ENCODE measurements at places on chromosomes 2 and 18. TPM values are rescaled to one million over a fixed set of nuclear protein-coding genes. Genes with fewer than 3 reads are reported as not detected.
A peak's percentile ranks its signal among the peaks of the same experiment; 100 is the strongest.

The IL1R2 gene
- 1.2 TPM for total RNA-seq

- no peak for DNase-seq
These were observed 127.9 kb upstream of the LGALSL start for GRCh38 chr2:64325852-64326577.

The BCL2 gene
- 12.3 TPM for total RNA-seq

DNA sequence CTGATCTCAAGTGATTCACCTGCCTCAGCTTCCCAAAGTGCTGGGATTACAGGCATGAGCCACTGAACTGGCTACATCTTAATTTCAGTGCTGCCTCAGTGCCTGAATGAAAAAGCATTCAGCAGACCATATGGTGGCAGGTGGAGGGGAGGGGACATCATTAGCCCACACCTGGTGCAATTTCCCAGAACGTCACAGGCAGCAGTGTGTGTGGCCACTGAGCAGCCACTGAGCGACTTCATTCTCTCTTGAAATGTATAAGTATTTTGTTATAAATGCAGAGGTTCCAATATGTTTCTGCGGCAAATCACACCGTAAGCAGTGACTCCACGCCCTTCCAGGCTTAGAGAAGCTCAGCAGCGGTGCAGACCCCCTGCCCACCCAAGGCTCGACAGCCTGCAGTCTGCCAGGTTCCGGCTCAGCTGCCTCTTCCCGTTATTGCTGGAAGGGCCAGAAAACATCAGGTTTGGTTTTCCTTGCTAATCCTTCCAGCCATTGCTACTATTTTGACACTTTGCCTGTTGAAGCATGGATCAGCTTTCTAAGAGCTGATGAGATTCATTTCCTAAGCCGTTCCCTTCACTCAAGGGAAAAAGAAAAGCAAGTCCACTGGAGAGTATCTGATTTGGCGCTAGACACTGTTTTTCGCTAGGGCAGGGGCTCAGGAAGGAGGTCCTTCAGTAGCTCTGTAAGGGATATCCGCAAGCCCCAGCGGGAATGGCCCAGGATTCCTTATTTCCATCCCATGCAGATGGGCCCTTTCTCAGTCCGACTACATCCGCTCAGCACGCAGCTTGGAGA, 250.7 kb downstream of the VAPA start:
- no peak for DNase-seq

The MCM6 gene
- total RNA-seq, result 15.0 TPM

- no peak for DNase-seq
These were observed 205.2 kb upstream of the LYPD1 start for GRCh38 chr2:132875193-132875592.

DNA sequence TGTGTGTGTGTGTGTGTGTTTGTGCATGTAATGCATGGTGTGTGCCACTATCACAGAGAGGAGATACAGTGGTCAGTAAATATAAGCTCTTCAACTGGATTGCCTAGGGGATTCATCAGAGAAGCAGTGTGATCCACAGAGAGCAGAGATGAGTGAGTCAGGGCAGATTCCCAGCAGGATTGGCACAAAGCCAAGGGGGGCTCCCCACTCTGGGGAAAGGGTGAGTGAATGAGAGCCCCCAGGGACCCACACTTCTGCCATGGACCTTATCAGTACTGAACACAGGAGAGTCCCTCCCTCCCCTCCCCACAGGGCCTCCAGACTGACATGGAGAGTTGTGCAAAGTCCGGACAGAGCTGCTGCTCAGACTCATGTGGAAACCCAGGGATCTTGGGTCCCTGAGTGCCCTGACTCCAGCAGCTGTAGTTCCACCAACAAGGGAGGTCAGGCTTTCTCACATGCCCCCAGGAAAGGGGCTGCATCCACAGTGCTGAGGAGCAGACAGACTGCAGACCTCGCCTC, 748.8 kb downstream of the NR4A2 start:
- DNase-seq, result no peak

DNA sequence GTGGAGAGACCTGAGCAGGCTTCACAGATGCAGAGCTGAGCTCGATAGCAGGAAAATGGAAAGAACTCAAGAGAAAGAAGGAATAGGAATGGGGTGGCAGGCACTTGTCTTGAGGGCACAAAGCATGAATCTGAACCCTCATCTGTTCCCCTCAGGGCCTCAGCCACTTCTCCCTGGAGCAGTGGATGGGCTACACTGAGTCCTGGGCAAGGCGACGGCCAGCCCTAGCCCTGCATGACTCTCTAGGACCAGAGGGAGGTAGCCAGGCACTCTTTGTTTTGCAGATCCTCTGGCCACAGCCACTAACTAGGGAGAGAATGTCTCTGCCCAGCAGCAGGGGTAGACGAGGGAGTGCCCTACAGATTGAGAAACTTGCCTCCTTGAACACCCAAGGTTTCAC, 3.4 kb upstream of the TEX51 start:
- no peak for DNase-seq

DNA sequence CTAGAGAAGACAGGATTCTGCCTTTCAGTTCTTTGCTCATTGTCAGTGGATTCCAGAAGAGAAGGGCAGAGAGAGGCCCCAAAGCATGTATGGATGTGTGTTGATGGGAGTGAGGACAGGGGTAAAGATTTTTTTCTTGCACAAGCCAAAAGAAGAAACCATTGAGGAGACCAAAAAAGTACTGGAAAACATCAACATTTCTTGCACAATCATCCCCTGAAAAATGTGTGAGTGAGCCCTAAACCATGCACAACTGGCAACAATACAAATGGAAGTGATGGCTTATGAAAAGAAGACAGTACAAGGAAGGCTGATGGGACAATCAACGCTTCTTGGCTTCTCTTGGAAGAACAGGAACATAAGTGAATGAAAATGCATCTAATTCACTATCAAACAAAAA, 5.6 kb upstream of the SMAD7 start:
- DNase-seq, result no peak

- peak; percentile 15 for DNase-seq
These were observed 210.6 kb downstream of the IKZF2 start for GRCh38 chr2:212940816-212941215.

DNA sequence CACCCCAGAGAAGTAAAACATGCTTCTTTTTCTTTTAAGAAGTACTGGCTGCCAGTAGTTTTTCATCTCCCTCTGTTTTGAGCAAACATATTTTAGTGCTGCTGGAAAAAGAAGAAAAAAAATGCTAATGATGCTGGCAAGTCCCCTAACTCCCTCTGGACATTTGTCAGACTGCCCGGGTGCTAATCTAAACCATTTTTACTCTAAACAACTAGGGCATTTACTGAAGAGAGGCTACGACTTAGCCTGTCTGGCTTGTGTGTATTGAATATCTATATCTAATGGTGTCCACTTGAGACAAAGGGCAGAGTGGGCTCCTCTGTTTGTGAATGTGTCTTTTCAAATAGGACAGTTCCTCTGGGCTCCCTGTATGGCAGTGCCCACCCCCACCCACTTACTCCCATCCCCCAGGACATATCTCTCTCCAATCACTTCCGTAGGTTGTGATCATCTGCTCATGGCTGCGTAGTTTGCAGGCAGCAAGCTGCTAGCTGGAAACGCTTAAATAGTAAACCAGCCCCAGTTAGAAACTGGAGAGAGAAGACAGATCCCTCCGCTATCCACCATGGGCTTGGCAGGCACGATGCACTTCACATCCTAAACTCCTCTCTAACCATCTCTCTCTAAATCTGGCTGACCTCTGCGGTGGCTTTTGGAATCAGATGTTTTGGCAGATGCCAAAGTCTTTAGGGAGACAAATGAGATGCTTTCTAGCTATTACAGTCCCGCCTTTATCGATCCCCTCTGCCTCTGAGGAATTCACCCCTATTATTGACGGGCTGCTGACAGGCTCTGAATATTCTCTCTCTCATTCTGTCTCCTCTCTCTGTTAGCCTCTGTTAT, 58.3 kb downstream of the DOCK10 start:
- DNase-seq, result no peak

DNA sequence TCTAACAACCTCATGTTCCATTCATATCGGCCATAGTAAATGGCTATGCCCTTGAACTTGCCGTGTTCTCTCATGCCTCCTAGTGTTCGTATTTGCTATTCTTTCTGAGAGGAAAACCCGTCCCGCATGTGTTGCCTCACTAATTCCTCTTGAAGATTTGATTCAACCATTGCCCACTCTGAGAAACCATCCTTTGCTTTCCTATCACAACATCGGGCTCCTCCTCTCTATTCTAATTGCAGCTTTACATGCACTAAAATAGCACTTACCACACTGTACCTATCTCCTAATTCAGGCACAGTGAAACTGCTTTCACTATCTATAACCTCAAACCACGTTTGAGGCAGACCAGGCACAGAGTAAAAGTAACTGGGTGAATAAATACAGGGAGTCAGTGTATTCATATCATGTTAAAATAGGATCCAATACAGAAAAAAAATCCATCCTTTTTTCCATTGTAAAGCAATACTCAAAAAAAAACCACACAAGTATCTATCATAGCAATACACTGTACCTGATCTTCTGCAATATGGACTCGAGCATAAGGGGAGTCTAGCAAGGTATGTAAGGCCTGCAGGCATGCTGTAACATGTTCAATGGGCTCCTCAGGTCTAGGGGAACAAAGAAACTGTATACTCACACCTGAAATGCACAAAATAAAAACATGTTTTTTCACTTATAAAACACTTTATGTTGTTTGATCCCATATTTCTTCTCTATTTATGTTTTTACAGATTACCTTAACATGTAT, 39.0 kb upstream of the STRN start:
- peak; percentile 24 for DNase-seq
